HepG2 (cell line): ENCODE measurements at places on chromosomes 16 and 17.
A peak's percentile ranks its signal among the peaks of the same experiment; 100 is the strongest.

DNA sequence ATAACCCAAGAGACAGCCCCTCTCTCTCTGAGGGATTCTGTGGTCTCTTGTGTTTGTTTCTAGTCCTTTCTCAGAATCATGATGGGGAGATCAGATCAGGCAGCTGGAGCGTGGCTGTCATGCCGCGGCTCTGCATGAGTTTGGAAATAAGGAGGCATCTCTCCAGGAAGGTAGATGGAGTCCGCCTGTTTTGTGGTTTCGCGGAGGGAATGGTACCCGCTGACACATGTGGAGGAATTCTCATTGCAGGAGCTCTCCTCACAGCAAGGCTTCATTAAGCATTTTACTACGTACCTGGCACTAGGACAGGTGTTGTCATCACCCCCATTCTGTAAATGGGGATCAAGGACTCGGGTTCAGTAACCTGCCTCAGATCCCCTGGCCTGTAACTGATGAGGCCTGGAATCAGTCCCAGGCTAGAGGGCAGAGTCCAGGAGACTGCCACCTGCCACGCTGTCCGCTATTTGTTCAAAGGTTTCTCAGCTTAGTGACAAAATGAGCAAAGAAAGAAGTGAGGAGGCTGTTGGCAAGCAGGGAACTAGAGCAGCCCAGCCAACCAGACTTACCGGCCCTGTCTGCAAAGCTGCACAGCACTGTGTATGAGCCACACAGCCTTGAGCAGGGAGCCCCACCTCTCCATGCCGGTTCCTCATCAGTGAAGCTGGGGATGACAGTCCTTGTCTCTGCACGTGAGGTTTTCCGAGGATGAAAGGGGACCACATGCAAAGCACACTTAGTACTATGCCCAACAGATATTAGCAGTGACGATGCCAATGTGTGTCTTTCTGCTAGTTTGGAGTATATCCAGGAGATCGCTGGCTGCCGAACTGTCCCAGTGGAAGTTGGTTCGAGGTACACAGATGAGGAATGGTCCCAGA, 11.0 kb downstream of the KDM8 start:
- peak; percentile 70 for DNase-seq

DNA sequence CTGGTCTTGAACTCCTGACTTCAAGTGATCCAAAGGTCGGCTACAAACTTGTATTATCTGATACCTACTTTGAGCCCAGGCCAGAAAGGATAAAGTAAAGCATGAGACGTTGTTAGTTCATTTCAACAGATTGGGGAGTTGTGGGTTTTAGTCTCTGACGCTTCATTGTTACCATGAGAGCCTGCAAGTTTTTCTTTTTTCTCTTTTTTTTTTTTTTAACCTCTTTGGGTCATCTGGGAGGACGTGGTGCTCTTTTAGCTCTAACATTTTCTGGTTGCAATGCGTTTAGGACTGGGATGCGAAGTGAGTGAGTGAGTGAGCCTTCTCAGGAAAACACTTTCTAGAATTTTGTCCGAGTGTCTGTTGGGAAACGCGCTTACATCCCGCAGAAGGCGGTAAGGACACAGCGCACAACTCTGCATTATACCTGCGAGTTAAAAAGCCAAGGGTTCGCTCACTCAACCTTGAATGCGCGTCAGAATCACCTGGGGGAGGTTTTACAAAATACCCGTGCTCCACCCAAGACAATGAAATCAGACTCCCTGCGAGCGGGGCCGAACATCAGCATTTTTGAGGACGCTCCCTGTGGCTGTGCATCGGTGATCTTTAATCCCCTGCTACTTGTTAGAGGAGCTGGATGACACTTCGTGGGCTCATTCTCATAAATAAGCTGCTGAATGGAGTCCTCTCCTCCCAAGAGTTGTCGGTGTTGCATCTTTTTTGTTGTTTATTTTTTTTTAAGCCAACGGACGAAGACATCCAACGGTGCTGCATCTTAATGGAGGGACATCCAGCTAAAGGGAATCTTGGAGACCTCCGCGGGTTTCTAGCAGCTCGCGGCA, 629 bp upstream of the RNF135 start:
- no peak for DNase-seq

- DNase-seq, result no peak
These were observed 4.1 kb upstream of the FOXF1 start for GRCh38 chr16:86505899-86506864.

- DNase-seq, result no peak
These were observed 15.2 kb upstream of the C17orf78 start for GRCh38 chr17:37360632-37361031.

DNA sequence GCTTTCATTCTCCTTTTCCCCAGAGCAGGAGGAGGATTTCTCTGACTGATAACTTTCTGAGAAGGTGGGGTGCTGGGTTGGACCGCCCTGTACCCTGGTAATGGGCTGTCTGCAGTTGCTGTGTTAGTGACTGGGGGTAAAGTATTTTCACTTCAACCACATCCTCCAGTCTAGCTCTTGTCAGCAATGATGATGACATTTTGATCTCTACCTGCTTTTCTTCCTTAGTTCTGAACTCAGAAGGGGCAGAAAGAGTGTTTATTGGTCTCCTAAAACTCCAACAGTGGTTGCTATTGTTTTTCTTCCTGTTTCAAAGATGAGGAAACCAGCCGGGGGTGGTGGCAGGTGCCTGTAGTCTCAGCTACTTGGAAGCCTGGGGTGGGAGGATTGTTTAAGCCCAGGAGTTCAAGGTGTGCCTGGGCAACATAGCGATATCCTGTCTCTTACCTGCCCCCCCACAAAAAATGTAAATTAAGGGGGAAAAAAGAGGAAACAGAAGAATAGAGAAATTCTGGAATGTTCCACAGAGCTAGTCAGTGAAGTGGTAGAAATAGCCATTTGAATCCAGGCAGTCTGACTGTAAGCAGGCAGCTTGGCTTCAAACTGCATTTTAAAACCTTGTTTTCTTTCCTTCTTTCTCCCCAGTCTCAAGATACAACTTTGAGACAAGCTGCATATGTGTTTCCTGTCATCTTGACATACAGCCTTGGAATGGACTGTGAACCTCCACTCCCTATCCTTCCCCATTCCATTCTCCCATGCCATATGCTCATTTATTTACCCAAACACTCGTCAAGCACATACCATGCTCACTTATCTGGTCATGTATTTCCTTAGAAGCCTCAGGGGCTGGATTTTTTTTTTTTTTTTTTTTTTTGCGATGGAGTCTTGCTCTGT, 3.3 kb upstream of the N4BP1 start:
- peak; percentile 76 for DNase-seq

- DNase-seq, result no peak
These were observed 833 bp upstream of the BCAR1 start for GRCh38 chr16:75252049-75252864.

DNA sequence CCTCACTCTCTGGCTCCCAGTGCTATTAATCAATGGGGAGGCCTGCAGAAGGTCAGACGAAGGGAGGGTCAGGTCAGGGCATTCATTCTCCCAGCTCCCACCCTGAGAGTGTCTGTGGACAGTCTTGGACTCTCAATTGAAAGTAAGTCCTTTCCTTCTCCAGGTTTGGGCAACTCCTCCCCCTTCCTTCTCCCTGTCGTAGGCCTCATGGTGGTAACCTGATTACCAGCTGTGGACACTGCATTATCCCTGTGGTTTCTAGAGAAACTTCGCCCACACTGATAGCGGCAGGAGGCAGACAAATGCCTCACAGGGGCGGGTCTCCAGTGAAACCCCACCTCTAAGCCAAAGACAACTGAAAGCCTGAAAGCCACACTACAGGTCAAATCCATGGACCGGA, 57.7 kb upstream of the SLC25A19 start:
- DNase-seq, result no peak

DNA sequence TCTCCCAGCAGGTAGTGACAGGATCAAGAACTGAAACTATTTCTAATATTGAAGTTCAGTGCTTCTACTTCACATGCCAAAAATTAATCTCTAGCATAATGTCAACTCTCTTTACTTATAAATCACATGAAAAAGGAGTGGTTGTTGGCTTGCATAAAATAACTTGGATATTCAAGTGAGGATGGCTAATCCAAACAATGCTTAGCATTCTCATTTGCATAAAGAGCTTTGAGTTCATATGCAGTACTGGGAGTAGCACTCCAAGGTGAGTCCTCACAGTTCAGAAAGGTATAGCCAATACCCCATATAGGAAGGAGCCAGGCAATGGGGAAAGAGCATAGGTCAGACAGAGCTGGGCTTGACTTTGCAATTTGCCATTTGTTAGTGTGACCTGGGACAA, 149.3 kb downstream of the PCTP start:
- no peak for DNase-seq

GRCh38 chr17:633641-634101, 81.0 kb downstream of the VPS53 start:
- no peak for DNase-seq

DNA sequence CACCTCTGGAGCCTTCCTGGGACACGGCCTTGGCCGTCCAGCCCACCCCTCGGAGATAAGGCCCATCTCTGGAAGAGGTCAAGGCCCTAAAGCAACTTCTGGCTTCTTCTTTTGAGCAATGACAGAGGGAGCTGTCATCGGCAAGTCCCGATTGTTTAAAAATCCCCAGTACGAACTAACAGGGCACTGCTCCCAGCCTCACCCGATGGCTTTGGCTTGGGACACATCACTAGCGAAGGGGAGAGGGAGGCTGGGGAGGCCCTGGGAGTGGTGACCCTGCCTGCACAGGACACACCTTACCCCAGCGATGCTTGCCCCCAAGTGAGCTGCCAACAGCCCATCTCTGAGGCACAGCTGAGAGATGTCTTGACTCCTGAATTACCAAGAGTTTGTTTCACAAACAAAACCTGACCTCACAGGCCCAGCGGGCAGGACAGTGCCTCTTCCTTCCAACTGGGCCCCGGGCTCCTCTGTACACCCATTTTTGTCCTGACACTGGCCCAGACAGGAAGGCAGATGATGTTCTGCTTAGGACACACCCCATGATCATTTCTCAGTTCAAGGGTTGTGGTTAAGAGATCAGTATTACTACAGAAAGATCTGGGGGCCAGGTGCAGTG, 4.8 kb downstream of the SYNGR2 start:
- no peak for DNase-seq

DNA sequence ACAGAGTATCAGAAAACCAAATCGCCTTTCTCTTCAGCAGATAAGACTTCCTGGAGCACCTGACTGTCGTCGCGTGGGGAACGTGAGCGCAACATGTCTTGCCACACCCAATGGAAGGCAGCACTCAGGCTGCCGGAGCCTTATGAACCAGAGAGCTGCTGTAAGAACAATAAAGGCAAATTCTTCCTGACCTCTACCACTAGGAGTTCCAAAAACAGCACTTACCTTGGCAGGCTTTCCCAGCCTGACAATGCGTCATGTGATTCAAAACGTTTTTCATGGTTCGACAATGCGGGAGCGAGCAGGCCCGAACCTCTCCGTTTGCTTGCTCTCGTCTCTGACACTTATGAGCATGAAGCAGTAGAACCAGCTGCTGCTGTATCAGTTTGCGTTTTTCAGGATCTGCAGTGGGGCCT, 75.8 kb upstream of the TRAP1 start:
- DNase-seq, result no peak

GRCh38 chr17:82440991-82441627, 9.4 kb downstream of the CYBC1 start:
- no peak for DNase-seq

GRCh38 chr16:35749253-35750141, 2290.1 kb downstream of the TP53TG3F start:
- DNase-seq, result no peak

GRCh38 chr17:1497831-1498230, 5.3 kb upstream of the MYO1C start:
- no peak for DNase-seq

DNA sequence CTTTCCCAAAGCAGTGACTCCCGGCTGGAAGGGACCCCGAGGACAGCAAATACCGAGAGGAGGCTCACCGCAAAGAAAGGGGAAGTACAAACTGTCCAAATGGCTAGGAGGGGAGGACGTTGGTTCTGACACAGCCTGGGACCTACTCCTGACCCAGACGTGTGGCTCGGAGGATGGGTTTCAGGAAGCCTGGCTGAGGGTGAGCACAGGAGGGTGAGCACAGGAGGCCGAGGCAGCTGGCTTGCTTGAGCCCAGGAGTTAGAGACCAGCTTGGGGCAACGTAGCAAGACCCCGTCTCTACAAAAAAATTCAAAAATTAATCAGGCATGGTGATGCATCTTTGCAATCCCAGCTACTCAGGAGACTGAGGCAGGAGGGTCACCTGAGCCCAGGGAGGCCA, 83.2 kb downstream of the C16orf78 start:
- DNase-seq, result no peak

GRCh38 chr16:77250400-77250799, 51.2 kb downstream of the SYCE1L start:
- no peak for DNase-seq

DNA sequence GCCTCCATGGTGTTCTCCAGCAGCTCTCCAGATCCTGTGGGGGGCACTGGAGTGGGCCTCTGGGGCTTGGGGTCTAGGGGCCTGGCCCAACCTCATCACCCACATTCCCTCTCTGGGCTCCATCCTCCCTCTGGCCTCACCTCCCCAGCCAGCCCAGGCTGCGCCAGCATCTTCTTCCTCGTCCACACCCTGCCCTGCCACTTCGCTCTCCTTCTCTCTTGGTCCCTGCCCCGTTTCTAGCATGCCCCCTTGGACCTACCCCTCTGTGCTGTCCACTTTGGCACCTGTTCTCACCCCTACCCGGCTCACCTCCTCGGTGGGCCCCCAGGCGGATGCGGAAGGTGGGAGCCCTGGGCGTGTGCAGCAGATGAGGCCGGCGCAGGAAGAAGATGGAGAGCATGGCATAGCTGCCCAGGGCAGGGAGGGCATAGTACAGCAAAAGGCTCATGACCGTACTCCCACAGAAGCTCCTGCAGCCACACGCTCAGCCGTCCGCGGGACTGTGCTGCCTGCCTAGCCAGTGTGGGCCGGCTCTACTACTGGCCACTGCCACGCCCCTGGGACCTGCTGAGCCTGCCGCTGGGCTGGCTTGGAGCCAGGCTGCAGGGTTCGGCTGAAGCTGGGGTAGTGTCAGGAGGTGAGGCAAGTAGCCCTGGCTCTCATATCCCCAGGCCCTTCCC, at the start of gene GDPD3:
Gene GDPD3, minus strand, starts transcription at position 507 of the 680 bp plus-strand sequence. Its CDS starts 59 bp downstream, at position 448.
- peak; percentile 39 for DNase-seq

- DNase-seq, result no peak
These were observed 49.7 kb downstream of the SMG6 start for GRCh38 chr17:2253768-2254406.

DNA sequence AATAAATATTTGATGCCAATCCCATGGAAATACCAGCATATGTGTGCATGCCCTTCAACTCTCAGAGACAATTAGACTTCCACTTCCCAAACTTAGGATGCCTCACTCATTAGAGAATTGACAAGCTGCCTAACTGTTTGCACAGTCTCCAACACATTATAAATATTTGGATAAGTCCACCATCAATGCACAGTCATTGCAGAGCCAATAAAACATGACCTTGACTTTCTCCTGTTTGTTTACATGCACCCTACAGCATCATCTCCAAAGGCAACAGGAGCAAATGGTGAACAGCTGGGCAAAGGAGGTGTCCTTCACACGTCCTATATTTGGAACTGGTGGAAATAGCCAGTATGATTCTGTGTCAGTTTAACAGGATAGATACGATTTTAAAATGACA, 804.4 kb upstream of the RBFOX1 start:
- peak; percentile 4 for DNase-seq

DNA sequence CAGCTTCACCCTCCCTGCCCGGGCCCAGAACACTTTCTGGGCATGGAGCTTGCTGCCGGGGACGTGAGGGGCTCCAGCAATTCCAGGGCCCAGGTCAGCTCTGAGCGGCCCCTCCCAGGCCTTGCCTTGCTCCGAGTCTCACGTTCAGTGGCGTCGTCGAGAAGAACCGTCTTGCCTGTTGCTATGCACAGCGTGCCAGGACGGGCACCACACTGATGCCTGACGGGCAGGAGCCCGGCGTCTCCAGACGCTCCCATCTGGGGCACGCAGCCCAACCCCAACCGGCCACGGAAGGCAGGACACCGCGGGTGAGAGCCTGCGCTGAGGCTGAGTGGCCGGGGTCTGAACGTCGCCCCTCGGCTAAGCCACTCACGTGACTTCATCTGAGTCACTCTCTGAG, 27.1 kb downstream of the TIMM22 start:
- DNase-seq, result no peak
